ENCODE measurements at places on chromosomes 6 and 20.

GRCh38 chr20:49435639-49436038, 46.8 kb downstream of the KCNB1 start:
- no peak for DNase-seq

GRCh38 chr20:46336735-46337134, 28.4 kb upstream of the CDH22 start:
- DNase-seq: no peak

DNA sequence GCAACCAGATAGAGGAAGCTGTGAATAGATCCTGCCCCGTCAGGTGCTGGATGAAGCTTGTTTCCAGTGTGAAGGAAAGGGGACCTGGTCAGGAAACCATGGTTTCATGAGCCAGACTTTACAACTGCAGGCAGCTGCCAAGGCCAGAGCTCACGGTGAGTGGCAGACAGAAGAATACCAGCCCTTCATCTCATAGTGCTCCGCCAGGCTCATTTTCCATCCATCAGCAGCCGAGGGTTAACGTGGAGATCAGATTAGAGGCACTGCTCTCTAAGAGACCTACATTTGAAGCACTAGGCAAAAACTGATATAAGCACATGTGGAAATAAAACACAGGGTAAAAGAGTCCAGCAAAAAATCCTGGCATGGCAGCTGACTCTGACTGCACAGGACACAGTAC, 172.4 kb downstream of the CD24 start:
- DNase-seq: no peak

DNA sequence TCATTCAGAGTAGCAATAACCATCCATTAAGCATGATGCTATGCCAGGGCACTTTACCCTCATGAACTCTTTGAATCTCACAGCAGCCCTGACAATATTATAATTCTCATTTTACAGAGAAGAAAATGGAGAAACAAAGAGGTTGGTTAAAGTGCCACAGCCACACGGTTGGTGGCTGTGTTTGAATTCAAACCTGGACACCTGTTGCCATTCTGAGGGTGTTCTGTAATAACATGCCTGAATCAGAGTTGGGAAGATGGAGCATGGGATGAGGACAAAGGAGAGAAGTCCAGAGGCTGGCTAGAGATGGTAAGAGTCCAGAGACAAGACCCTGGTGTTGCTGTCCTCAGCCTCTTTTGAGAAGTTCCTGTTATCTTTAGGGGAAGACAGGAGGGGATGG, 127.7 kb downstream of the DHX35 start:
- DNase-seq: no peak

- no peak for DNase-seq
Measured at GRCh38 chr6:53581856-53582255, 37.0 kb upstream of the GCLC start.

DNA sequence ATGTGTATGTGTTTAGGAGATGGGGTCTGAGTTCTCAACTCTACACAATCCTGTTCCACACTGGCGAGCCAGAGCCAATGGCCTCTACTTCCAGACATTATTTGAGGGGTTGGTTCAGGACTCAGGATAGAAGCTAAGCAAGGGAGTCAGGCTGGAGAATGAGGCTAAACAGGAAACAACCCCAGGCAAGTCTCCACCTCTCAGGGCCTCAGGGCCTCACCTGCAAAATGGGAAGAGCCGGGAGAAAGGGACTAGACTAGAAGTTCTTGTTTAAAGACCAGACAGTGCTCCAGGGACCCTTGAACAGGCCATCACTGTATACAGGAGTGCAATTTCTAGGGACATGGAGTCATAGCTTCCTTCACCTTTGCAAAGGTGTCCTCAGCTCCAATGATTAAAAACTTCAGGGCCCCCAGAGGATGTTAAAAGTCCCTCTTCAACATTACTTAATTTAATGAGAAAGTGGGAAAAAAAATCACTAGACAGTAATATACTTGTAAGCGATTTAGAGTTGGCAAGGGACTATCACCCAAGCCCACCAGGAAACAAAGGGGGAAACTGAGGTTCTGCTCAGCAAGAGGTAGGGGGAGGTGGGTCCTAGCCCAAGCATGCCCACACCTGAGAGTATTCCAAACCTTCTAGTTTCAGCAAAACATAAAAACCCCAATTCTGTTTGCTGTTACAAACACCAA, 41.7 kb downstream of the ZMYND8 start:
- no peak for DNase-seq

GRCh38 chr20:50720582-50720981, 10.8 kb upstream of the PARD6B start:
- DNase-seq: no peak

GRCh38 chr20:62918147-62918546, 8.2 kb downstream of the DIDO1 start:
- DNase-seq: no peak

DNA sequence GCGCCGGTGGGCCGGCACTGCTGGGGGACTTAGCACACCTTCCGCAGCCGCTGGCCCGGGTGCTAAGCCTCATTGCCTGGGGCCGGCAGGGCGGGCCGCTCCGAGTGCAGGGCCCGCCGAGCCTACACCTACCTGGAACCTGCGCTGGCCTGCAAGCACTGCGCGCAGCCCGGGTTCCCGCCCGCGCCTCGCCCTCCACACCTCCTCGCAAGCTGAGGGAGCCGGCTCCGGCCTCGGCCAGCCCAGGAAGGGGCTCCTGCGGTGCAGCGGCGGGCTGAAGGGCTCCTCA, 10.7 kb upstream of the MPC1 start:
- DNase-seq: no peak

DNA sequence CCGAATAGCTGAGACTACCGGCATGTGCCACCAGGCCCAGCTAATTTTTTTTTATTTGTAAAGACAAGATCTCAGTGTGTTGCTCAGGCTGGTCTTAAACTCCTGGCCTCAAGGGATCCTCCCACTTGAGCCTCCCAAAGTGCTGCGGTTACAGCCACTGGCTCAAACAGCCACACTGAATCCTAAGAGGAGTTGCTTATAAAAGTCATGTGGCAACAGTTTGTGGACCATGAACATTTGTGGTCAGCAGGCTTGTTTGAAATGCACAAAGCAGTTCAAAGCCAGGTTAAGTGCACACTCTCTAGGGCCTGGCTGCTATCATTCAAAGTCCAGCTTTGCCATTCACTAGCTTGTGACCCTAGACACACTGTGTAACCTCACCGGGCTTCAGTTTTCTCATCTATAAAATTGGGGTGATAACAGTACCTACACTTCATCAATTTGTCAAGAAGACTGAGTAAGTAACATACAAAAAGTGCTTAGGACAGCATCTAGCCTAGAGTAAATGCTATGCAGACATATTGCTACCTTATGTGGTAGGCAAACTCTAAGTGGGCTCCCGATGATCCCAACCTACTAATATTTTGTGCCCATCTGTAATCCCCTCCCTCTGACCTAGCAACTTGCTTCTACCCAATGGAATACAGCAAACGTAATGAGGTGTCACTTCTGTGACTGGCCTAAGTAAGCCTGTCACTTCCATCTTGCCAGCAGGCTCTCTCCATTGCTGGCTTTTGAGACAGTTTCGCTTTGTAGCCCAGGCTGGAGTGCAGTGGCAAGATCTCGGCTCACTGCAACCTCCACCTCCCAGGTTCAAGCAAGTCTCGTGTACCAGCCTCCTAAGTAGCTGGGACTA, 122.9 kb downstream of the ZMYND8 start:
- no peak for DNase-seq

DNA sequence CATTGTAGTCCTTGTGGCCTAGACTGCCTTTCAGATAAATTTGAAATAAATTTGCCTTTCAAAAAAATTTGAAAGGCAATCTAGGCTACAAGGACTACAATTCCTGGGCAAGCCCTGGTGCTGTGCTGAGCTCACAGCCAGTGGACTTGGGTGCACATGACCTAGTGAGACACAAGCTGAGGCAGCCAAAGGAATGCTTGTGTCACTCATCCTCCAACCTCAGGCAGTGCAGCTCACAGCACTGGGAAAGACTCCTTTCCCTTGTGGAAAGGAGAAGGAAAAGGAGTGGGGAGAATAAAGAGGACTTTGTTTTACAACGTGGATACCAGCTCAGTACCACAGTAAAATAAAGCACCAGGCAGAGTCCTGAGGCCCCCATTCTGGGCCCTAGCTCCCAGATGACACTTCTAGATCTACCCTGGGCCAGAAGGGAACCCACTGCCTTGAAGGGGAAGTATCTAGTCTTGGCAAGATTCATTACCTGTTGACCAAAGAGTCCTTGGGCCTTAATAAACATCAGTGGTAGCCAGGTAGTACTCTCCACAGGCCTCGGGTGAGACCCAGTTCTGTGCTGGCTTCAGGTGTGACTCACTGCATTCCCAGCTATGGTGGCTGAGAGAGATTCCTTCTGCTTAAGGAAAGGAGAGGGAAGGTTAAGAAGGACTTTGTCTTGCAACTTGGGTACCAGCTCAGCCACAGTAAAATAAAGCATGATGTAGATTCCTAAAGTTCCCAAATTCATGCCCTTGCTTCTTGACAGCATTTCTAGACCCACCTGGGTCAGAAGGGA, 659.7 kb upstream of the FLRT3 start:
- DNase-seq: no peak

- DNase-seq: no peak
Measured at GRCh38 chr20:51473771-51474170, 68.7 kb downstream of the NFATC2 start.

DNA sequence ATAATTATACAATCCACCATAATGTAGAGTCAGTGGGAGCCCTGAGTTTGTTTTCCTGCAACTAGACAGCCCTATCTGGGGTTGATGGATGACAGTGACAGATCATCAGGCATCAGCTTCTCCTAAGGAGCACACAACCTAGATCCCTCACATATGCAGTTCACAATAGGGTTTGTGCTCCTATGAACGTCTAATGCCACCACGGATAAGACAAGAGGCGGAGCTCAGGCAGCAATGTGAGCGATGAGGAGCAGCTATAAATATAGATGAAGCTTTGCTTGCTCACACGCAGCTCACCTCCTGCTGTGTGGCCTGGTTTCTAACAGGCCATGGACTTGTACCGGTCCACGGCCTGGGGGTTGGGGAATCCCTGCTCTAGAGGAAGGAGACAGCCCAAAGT, 25.9 kb downstream of the EDEM2 start:
- DNase-seq: no peak

DNA sequence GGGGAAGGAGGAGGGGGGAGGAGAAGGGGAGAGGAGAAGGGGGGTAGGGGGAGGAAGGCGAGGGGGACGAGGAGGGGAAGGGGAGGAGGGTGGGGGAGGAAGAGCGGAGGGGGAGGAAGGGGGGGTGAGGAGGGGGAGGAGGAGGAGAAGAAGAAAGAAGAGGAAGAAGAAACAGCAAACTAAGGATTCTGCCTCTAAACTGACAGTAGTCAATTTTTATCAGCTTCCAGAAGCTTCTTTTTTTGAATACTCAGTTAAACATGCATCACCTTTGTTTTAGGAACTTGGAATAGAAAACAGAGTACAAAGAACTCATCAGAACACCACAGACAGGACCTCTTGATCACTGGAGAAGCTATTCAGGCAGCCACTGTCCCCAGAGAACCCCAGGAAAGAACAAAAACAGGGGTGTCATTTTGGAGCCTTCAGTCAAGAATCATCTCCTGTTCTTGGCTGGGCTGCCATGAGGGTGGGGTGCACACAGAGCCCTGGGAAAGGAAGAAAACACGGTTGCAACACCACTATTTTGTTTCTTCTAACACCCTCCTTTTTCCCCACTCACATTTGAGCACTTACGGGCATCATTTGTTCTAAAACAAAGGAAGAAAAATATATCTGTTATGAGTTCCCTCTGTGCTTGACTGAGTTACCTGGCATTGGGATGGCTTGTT, 67.4 kb downstream of the TMEM170B start:
- no peak for DNase-seq

DNA sequence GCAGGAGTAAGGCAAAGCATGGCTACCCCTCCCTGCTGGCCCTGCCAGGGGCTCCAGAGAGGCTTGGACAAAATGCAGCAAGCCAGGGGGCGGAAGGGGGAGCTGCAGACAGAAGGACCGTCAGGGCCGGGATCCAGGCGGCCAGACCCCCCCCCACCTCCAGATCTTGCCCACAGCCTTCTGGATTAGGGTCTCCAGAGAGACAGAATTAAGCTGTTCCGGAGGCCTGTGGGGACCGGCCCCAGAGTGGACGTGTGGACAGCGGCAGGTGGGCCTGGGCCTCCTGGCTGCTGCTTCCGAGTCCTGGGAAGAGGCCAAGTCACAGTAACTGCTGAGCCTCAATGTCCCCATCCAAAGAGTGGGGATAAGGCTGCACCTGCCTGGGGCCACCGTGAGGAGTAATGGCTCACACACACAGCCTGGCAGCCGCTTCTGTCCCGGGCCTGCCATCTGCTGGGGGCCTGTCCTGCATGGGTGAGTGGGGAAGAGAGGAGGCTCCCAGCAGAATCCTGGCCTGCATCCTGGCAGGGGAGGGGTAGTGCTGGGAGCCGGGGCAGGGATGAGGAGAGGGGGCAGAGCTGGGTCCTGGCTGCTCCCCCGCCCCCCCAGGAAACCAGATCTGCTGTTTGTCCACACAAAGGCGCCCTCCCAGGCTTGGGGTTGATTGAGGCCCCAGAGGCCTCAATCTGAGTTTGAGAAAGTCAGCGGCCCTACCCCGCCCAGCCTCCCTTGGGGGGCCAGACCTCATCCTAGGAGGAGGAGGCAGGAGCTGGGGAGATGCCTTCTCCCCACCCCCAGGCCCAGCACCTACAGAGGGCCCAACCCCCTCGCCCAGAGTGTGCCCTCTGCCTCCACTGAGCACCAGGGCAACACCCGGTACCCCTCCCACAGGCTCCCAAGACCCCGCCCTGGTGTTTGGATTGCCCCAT, 3.9 kb downstream of the LAMA5 start:
- no peak for DNase-seq

GRCh38 chr6:139611327-139612134, 237.1 kb upstream of the CITED2 start:
- no peak for DNase-seq

- DNase-seq: no peak
Measured at GRCh38 chr20:46757754-46758678, 48.6 kb downstream of the SLC2A10 start.
